T-helper 9 cell (primary cell): ENCODE measurements at places on chromosomes 11 and 22.

DNA sequence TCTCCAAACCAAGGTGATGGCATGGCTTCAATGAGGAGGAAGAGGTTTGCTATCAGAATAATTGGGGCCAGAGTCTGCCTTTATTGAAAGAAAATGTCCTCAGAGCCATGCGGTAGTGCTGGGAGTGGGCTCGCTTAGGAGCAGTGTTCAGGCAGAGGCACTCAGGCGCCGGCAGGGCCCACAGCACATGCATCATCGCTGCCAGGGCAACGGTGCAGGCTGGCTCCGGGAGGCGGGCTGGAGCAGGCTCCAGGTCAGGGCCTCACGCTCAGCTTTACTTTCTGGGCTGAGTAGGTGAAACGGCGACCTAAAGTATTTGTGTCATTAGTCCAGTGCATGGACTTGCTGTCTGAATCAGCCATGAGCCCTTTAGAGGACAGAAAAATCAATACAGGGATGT, 169.9 kb upstream of the CCDC90B start:
- DNase-seq, result no peak

- DNase-seq, result no peak
These were observed 7.1 kb downstream of the TPCN2 start for GRCh38 chr11:69055598-69056516.

GRCh38 chr11:10742460-10743208, 8.4 kb upstream of the CTR9 start:
- DNase-seq, result peak; percentile 18

- DNase-seq, result no peak
These were observed 248.4 kb upstream of the B3GAT1 start for GRCh38 chr11:134660416-134660815.
